A549 treated with DMSO at 1 μM for 4 hours (cell line): ENCODE measurements at places on chromosomes 5 and 9. TPM values are rescaled to one million over a fixed set of nuclear protein-coding genes. Genes with fewer than 3 reads are reported as not detected.

Gene DNAH5
- 0.93 to 1.3 TPM (median 1.0 TPM) in 5 replicates for total RNA-seq

Gene MARCHF3
- total RNA-seq = 0.90 to 1.5 TPM (median 1.1 TPM) in 5 replicates

Gene ADAMTS19
- total RNA-seq = not detected in 5 replicates

Gene SLC35D2
- total RNA-seq = 14.3 to 21.0 TPM (median 19.6 TPM) in 5 replicates

Gene FBP1
- 0.09 TPM in 1 of 5 replicates, not detected in the others for total RNA-seq

Gene ANKRD34B
- total RNA-seq = 0.03 to 0.09 TPM (median 0.05 TPM) in 4 of 5 replicates, not detected in the other

Gene PLAC8L1
- total RNA-seq = 0.42 to 0.57 TPM (median 0.49 TPM) in 3 of 5 replicates, not detected in the others

Gene GPR150
- 0.08 to 0.14 TPM (median 0.14 TPM) in 4 of 5 replicates, not detected in the other for total RNA-seq

Gene EIF4EBP3
- total RNA-seq = 2.1 to 2.9 TPM (median 2.6 TPM) in 5 replicates

Gene PCDHA7
- 0.03 to 0.18 TPM (median 0.06 TPM) in 5 replicates for total RNA-seq

Gene TERT
- 1.8 to 4.0 TPM (median 3.3 TPM) in 5 replicates for total RNA-seq

Gene CHSY3
- total RNA-seq = 0.03 to 0.10 TPM (median 0.07 TPM) in 5 replicates

Gene CARD6
- total RNA-seq = 4.2 to 6.0 TPM (median 4.5 TPM) in 5 replicates

Gene IZUMO3
- total RNA-seq = not detected in 5 replicates

Gene GRIN1
- 0.10 to 0.62 TPM (median 0.57 TPM) in 5 replicates for total RNA-seq

Gene ZDHHC11
- total RNA-seq = 11.1 to 22.4 TPM (median 18.3 TPM) in 5 replicates

Gene TOR4A
- total RNA-seq = 18.6 to 28.5 TPM (median 28.1 TPM) in 5 replicates

Gene ADAMTS16
- 1.6 to 3.7 TPM (median 2.0 TPM) in 5 replicates for total RNA-seq

Gene RLN2
- 0.19 to 0.47 TPM (median 0.24 TPM) in 4 of 5 replicates, not detected in the other for total RNA-seq

Gene TMCO6
- total RNA-seq = 9.3 to 15.1 TPM (median 13.0 TPM) in 5 replicates

Gene LEAP2
- total RNA-seq = 0.55 to 1.5 TPM (median 1.1 TPM) in 5 replicates

Gene C5orf34
- 4.3 to 5.6 TPM (median 4.9 TPM) in 5 replicates for total RNA-seq

Gene CDH10
- 0.16 to 0.44 TPM (median 0.19 TPM) in 5 replicates for total RNA-seq

Gene KCNN2
- total RNA-seq = 0.11 to 0.23 TPM (median 0.17 TPM) in 4 of 5 replicates, not detected in the other

Gene FOXD4
- total RNA-seq = 0.27 to 0.58 TPM (median 0.47 TPM) in 5 replicates

Gene SLC25A2
- total RNA-seq = not detected in 5 replicates

Gene PCDHA13
- 0.03 to 0.11 TPM (median 0.05 TPM) in 5 replicates for total RNA-seq

Gene RNF180
- total RNA-seq = 0.12 to 0.60 TPM (median 0.41 TPM) in 5 replicates

Gene SCGB3A2
- total RNA-seq = not detected in 5 replicates

Gene HBEGF
- total RNA-seq = 6.8 to 10.4 TPM (median 8.0 TPM) in 5 replicates

Gene FBXL7
- 0.89 to 1.9 TPM (median 1.6 TPM) in 5 replicates for total RNA-seq

Gene PHF24
- 0.07 to 0.18 TPM (median 0.17 TPM) in 5 replicates for total RNA-seq

Gene DAPK1
- 14.3 to 22.1 TPM (median 20.1 TPM) in 5 replicates for total RNA-seq

Gene CARTPT
- total RNA-seq = not detected in 5 replicates

Gene MTREX
- total RNA-seq = 35.5 to 50.1 TPM (median 44.0 TPM) in 5 replicates

Gene CCL21
- not detected in 5 replicates for total RNA-seq

Gene PCDHB7
- not detected in 5 replicates for total RNA-seq

Gene DDX4
- not detected in 5 replicates for total RNA-seq

Gene UGT3A1
- not detected in 5 replicates for total RNA-seq

Gene SPOUT1
- total RNA-seq = 18.9 to 46.7 TPM (median 43.2 TPM) in 5 replicates

Gene WDR38
- 0.07 to 0.15 TPM (median 0.09 TPM) in 3 of 5 replicates, not detected in the others for total RNA-seq

Gene EDIL3
- 0.12 to 0.52 TPM (median 0.22 TPM) in 5 replicates for total RNA-seq
